ENCODE measurements at places on chromosomes 3 and 15.

DNA sequence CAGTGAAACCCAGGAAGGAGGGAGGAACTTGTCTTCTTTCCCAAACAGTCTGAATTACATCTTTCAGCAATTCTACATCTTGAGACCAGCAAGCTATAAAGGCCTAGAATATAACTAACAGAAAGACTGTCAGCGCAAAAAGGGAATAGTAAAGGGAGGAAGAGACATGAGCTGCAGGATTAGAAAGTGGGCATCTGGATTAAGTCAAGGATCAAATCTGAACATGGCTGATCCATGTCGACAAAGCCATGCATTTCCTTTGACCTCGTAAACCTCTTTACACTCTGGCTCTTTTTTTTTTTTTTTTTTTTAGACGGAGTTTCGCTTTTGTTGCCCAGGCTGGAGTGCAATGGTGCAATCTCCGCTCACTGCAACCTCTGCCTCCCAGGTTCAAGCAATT lies 35.4 kb upstream of the KCNMB3 start:
- DNase-seq, result no peak

DNA sequence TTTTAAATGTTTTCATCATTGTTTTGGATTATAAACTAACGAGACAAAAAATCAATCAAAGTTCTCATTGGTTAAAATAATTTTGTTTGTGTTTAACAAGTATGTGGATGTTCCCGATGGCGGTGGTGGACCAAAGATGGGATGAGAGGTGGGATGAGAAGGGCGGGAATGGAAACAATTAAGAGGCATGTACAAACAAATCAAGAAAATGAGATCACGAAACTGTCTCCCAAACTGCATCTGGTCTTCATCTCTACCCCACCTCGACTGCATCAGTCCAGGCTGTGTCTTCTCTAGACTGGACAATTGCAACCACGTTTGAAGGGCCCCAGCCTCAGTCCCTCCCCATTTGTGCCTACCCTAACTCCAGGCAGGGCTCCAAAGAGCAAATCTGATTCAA lies 56.1 kb downstream of the SLC12A8 start:
- no peak for DNase-seq

GRCh38 chr3:42535981-42536784 lies 33.7 kb downstream of the VIPR1 start:
- DNase-seq, result no peak

DNA sequence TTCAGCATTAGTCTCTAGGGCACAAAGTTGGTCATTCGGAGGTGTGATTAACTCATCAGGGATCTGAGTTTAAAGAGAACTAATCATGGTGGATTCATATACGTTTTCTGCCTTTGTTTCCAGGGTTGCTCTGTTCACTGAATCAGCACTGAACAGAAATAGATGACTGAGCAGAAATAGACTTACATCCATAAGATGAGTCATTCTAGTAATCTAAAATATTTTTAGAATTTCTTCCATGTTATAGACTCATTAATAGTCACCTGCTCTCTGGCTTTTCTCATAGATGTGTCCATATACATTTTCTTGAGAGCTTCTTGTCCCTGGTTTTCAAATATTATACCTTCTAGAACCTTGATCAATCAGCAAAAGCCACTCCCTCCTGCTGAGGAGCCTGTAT lies 837.6 kb upstream of the DPPA4 start:
- DNase-seq, result no peak

DNA sequence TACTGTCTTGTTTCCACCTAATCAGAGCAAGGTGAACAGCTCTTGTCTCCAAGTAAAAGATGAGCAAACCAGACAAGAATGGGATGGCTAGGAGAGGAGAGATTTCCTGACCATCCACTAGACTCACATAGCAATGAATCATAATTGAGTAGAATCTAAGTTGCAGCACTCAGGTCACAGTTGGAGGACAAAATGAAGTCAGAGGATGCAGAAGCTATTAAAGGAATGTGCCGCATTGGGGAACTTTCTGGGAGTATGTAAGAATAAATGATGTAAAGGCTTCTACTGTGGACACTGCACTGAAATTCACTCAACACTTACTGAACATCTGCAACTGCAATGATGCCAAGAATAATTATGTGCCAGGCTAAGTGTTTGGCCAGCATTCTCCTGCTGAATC lies 217.4 kb upstream of the WNT5A start:
- no peak for DNase-seq

DNA sequence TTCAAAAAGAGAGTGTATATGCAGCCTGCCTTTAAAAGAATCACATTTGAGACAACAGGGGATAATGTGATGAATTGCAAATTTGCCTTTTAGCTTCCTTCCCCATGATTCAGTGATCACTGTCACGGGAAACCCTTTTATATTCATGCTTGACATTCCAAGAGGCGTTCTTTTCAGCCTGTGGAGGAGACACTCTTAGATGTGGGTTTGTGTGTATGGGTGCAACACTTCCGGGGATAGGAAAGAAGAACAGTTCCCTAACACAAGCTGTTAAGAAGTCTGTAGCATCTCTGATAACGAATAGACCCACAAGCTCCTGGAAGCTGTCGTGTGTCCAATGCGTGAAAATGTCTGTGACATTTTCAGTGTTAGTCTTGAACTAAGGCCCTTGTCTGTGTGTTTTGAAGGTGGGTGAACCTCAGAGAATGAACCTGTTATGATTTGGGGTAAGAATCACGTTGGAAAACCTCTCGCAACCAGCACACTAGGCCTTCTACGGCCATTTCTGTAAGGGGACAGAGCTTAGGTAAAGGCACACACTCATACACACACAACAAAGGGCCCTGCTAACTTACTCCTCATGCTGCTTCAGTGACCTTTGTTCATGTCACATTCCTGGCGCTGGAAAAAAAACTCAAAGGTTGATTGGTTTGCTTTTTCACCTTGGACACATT lies 229.2 kb upstream of the ST8SIA2 start:
- no peak for DNase-seq

- DNase-seq, result no peak
Observed at GRCh38 chr3:15591242-15591641, 10.1 kb downstream of the HACL1 start.

DNA sequence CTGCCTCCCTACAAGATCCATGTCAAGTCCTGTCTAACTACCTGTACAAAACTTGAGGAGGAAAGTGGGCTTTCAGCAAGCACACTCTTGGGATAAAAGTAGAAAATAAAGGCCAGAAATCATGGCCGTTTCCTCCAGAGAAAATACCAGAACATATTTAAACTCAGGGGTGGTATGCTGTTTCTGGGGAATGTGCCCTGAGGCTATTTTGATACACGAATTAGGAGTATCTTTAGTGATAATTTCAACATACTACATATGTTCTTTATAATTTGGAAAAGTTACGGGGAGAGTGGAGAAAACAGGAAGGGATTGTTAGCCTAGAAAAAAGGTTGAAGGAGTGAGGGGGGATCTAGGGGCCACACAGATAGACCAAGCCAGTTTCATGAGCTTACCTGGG lies 18.7 kb upstream of the PDCD6IP start:
- DNase-seq, result no peak

DNA sequence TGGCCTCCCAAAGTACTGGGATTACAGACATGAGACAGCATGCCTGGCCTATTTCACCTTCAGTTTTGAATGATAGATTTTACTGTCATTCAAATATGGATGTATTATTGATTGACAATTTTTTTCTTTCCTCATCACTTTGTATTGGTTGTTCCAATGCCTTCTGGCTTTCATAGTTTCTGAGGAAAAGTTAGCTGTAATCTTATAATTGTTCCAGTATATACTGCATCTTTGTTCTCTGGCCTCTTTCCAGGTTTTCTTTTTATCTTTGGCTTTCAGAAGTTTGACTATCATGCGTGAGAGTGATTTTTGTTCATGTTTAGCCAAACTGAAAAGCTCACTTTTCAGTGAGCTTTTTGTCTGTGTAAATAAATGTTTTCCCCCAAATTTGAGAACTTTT lies 157.1 kb downstream of the RSRC1 start:
- DNase-seq, result no peak

- DNase-seq, result no peak
Observed at GRCh38 chr3:30848087-30848779, 46.2 kb downstream of the GADL1 start.

GRCh38 chr3:36444909-36445308 lies 64.6 kb downstream of the STAC start:
- DNase-seq, result no peak

GRCh38 chr3:27213450-27213849 lies 155.7 kb downstream of the NEK10 start:
- DNase-seq, result no peak

DNA sequence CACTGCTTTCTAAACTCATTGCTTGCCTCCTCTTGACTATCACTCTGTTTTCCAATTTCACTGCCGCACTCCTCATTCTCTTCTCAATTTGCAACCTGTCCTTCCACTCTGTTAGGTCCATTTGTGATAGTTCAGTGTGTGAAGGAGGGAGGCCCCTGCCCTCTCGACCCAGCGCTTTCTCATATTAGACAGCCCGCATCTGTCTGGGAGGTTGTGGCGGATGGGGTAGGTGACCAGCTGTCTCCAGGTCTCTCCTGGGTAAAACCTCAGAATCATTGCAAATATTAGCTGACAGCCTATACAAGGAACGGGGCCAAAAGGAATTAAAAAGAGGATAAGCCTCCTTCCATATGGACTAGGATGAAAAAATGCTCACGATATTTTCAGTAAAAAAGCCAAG lies 358.3 kb downstream of the SHQ1 start:
- DNase-seq, result no peak

DNA sequence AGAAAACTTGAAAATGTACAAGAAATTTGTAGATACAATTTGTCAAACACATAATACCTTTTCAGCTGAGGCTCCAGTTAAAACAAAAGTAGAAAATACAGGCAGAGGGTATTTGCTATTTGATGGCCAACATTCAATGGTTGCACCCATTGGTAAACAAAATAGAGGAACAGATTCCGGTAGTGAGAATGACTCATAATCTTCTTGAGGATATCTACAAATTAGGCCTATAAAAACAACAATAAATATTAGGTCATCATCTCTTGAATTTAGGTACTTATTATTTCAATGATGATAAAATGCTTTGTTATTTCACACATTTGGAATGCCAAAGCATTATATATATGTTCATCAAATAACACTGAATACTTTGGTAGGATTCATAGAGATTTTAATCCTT lies 53.4 kb downstream of the DENND4A start:
- DNase-seq, result no peak

GRCh38 chr3:71048948-71049347 lies 534.6 kb downstream of the FOXP1 start:
- DNase-seq, result no peak

DNA sequence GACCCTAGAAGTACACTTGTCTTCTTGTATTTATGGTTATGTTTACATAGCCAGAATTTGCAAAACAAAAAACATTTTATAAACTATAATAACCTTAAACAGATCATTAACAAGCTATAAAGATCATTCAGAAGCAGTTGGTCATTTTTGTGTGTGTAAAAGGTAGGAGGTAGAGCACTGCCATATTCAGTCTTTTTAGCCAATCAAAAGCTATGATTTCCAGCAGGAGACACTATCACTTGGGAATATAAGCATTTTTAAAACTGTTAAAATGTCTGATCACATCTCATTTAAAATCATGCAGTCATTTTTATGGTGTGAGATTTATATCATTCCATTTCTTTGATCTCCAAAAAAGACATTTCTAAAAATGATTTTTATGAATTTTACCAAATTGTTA lies 42.6 kb upstream of the ATP2C1 start:
- no peak for DNase-seq

- no peak for DNase-seq
Observed at GRCh38 chr3:55615039-55615693, 128.1 kb upstream of the WNT5A start.

- DNase-seq, result no peak
Observed at GRCh38 chr3:195101001-195101583, 169.9 kb downstream of the XXYLT1 start.

GRCh38 chr15:71691458-71692417 lies 118.6 kb upstream of the NR2E3 start:
- no peak for DNase-seq

DNA sequence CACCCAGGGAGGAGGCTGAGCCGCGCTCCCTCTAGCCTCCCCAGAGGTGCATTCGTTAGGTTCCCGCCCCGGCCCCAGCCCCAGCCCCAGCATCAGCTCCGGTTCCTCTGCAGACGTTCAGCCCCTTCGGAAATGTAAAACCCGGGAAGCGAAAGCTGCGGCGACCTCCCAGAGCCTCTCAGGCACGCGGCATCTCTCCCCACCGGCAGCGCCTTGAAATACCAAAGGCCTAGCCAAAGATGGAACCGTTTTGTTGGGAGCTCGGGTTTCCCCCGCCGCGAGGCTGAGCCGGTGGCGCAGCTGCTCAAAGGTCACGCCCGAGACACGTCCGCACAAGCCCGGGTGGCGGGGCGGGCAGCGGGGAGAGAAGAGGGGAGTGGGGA lies 77.8 kb upstream of the HES1 start:
- peak; percentile 60 for DNase-seq

DNA sequence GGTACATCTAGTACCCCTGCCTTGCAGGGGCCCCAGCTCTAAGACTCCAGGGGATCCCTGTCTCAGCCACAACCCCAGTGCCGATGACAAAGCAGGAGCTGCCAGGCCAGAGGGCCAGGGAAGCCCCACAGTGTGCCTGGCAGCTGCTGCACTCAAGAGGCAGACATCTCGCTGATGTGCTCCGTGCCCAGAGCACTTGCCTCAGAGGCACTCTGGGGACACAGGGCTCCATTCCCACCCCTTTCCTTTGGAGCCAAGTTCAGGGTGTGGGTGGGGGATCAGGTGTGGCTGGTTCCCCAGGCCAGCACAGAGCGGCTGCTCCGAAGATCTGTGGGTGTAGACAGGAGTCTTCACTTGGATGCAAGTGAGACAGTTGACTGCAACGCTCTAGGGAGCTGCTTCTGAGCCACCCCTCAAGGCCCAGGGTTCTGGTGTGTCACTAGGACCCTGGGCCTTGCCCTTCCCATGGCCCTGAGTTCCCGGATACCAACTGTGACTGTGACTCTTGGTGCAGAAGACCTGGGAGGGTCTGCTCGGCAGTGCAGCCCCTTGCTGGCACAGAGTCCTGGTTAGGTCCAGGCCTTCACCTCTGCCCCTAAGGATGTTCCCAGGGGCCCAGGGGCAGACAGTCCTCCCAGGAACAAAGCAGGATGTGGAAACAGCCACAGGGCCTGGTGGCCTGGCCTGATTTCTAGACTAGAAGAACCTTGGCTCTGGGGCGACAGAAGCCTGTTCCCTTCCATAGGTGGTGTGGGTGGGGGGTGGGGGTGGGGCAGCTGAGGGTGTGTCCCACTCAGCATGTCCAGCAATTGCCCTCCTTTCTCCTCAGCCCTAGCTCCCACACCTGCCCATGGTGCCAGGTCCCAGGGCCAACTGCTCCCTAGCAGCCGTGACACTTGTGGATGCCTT lies 2.5 kb downstream of the NT5DC2 start:
- no peak for DNase-seq

DNA sequence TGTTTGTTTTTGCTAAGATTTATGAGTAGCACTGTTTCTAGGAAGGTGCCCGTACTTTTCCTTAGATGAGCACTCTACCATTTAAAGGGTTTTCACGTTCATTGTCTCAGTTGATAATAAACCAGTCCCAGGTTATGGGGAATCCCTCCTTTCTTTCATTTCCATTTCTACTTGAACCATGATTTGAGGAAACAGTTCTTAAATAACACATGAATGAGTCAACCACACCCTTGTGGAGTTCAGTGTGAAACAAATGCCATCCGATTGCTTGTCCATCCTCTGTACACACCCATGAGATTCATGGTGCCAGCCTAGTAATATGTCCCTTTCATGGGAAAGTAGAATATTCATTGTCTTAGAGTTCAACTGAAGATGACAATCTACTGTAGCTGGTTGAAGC lies 23.1 kb downstream of the CMTM8 start:
- DNase-seq, result no peak

GRCh38 chr3:25962255-25962654 lies 172.4 kb downstream of the OXSM start:
- no peak for DNase-seq

- peak; percentile 53 for DNase-seq
Observed at GRCh38 chr3:157081626-157082210, 78.2 kb downstream of the CCNL1 start.
